ENCODE measurements at places on chromosomes 16 and 17.
A peak's percentile ranks its signal among the peaks of the same experiment; 100 is the strongest.

- DNase-seq = no peak
These were observed 4.4 kb downstream of the CYBA start for GRCh38 chr16:88646345-88647034.

DNA sequence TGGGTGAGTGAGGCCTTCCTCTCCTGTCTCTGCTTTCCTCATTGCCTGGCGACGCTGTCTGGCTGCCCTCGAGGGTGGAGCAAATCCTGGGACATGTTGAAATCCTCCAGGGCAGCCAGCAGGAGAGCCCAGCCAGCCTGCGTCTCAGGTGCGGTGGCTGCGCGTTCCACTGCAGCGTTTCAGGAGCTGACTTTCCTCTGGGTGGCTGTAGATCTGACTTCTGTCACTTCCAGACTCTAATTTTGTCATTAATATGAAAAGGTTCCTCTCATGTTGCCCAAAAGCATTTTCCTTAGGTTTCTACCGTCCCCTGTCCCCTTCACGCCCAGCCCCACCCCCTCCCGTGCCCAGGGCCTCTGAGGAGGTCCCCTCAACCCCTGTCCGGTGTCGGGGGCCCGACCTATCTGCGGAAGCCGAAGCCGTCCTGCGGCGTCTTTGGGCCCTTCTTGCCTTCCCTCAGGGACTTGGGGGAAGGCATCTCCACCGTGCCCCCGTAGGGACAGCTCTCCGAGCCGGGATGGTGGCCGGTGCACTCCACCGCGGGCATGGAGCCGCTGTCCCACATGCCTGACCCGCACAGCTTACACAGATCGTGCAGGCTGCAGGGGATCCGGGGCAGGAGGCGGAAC is 95.1 kb downstream of the TBC1D16 start:
- no peak for DNase-seq

DNA sequence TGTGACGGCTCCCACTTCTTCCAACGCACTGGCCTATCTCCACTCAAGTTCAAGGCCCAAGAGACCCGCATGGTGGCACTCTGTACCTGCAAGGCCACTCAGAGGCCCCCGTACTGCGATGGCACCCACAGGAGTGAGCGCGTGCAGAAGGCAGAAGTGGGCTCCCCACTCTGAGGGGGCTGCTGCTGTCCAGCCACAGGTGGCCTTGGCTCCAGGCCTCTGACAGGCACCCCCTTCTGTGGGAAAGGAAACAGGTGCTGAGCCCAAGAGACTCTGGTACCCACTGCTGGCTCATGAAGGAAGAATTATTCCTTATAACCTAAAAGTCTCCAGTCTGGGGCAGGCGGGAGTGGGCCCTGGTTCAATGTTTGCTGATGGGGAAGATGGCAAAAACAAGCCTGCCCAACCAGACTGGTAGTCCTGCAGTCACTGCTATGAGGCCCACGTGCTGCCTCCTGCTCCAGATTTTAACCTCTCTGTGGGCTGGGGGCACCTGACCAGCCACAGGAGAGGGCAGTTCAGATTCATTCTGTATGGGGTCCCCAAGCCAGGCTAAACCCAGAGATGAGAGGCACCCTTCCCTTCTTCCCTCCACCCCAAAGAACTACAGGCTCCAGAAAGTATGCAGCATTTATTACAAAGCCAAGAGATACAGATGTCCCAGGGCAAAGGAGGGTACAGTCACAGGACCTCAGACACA is 3.3 kb downstream of the CISD3 start:
- DNase-seq = no peak

- DNase-seq = no peak
These were observed 2.4 kb downstream of the HIC1 start for GRCh38 chr17:2057175-2057759.

DNA sequence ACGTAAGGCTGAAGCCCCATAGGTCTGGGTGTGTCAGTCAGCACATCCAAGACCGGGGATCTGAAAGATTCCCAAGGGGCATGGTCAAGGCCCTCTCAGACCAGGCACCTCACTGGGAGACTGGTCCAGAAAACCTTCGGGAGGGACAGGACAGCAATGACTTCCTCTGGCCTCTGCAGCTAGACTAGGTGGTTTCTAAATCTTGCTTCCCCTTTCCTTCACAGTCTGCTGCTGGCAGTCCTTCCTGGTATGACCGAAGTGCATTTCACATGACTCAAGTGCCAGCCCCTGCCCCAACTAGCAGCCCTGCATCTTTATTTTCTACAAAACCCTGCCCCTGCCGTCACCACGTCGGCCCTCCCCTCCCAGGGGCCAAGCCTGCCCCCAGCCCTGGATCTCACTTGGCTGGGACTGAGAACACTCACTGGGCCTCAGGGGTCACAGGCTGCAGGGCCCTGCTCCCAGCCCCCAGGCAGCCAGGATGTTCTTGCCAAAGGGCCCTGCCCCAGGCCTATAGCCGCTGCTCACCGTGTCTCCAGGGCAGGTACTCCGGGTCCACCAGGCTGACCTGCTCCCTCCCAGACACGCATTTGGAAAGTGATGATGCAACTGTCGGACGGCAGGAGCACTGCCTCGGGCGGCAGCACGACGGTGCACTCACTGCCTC is 18.3 kb downstream of the POLR3K start:
- DNase-seq = no peak

DNA sequence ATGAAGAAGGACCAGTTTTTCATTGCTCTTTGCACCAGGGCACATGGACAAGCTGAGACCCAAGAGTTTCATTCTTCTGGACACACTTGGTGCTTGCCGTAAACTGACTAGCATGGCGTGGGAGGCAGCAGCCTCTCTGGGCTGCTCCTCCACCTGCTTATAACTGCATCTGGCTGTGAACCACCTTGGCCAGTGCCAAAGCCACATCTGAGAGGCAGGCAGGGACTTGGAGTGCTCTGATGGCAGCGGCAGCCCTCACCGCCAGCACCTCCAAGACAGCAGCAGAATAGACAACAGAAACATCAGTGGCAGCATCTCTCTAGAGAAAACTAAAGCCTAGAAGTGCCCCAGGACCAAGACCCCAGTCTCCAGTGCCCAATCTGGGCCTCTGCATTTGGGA is 4.7 kb downstream of the KRT37 start:
- DNase-seq = no peak

DNA sequence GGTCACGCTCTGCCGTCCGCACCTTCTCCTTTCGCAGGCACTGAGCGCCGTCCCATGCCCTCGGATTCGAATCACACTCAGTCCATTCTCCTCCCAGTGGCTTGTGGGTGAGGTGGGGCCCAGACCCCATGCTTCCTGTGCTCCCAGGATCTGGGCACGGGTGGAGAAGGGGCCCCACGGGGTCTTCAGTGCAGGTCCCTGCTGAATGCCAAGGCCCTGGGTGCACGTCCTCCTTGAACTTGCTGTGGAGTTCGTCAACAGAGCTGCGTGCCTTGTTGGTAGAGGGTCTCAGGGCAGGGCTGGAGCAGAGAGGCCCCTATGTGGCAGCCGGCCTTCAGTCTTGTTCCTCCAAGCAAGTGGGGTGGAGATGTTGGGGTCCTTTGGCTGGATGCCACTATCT is 7.3 kb upstream of the MC1R start:
- no peak for DNase-seq

DNA sequence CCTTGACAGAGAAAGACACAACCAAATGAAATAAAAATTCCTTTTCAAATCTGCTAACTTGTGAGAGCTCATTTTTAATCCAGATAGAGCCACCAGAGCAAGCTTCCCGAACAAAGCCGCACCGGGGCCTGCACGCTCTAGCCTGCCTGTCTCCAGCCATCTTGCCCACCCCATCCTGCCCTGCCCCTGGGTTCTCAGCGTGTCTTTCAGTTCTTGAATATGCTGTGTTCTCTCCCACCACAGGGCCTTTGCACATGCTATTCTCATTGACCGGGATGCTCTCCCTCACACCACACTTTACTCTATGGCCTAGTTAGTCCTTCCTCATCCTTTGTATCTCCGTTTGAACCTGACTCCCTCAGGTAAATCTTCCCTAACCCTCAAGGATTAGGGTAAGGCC is 14.7 kb downstream of the SMIM5 start:
- DNase-seq = no peak

DNA sequence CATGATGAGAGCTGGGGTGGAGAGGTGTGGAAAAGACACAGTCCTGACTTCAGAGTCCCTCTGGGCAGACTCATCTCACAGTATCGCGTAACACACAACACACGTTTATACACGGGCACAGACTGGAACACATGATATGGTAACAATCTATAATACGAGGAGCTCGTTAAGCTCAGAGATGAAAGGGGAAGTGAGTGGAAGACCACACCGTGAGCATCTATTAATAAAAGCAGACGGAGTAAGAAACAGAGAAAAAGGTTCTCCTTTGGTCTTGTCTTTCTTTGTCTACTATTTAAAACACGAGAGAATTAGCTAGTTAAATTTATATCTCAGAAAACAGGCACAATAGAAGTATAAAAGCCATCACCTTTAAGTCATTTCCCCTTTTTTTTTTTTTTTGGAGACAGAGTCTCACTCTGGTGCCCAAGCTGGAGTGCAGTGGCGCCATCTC is 13.5 kb downstream of the ANKRD11 start:
- no peak for DNase-seq

DNA sequence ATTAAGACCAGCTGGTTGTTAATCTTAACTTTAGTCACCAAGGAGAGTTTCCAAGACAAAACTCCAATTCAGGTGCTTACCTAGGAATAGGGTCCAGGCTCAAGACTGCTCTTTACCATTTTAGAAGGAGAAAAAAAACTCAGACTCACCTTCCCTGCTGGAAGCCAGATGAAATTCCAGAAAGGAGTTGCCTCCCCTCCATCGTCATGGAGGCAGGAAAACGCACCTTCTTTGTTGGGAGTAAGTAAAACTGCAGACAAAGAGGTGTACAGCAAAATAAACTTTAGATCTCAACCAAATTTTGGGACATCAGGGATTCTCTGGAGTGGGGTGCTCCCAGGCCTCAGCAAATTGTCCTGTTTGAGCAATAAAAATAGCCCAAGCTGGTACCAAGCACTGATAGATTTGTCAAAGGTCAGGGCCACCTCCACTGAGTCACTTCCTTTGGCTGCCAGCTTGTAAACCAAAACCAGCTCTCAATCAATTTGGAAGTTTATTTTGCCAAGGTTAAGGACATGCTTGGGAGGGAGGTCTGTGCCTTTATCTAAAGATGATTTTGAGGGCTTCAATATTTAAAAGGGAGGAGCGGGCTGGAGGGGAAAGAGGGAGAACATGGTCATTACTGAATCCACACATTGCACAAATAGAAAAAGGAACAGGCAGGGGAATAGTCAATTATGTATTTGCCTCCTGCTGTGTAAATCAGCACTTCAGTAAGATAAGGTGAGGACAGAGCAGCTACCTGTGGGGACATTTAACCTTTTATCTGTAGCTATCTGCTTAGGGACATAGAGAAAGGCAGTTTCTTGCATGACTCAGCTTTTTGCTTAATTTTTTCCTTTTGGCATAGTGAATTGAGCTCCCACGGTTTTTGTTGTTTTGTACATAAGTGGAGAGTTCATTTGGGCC is 1.5 kb upstream of the ALDH3A2 start:
- DNase-seq = peak; percentile 55

DNA sequence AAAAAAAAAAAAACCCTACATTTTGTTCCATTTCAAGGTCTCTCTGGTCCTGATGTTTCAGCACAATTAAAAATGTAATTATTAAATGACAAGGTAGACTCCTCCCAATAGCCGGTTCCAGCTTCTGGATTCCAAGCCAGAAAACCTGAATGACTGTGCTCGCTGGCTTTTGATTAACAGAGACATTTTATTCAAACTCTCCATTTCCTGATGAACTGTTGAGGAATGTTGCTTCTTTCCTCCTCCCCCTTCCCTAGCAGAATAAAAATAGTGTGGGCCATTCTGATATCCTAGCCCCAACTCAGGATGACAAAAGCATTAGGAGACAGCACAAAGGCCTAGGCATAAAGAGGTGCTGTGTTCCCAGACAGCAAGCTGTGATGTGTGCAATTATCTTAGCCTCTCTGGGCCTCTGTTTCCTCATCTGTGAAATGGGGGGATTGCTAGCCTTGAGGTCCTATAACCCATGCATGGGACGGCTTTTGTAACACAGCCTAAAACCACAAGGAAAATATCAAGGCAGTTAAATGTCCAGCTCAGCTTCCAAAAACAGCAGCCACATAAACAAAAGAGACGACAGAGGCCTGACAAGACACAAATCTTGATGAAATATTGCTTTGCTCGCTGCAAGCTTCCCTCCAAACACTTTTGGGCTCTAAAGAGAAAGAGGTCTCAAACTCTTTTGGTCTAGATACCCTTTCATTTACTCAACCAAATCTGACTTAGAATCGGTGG is 127.2 kb upstream of the RCVRN start:
- DNase-seq = peak; percentile 60

DNA sequence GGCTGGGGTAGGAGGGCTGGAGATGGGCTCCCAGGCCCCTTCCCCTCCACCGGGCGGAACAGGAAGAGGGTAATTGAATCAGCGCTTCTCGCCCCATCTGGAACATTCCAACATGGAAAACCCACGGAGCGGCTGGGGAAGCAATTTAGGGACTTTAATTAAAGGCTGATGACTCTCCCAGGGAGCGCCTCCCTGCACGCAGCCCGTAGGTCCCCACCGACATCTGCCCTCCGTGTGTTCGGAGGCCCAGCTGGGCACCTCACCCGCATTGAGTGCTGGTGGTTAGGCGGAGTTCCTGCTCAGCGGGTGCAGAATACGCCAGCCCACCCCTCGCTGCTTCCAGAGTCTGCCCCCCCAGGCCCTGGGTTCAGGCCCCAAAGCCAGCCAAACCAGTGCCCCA is 10.0 kb downstream of the HS3ST6 start:
- no peak for DNase-seq

DNA sequence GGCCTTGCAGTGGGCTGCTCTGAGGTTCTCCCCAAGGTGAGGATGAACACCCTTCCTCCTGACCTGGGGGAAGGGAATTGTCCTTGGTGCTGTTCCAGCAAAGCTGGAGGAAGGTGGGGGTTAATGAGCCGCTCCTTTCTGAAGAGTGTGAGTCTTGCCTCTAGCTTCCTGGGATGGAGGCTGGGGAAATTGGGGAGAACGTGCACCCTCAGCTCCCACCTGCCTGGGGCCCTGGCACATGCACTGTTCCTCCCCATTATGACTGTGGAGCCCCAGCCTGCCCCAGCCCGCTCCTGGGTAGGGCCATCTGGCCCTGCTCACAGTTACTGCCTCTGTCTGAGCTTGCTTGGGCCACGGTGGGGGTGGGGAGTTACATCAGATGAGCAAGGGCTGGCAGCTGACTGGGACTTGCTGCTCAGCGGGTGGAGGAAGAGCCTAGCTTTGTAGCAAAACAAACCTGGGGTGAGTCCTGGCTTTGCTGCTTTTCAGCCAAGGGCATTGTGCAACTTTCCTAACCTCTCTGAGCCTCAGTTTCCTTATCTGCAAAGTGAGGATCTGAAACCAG is 11.1 kb downstream of the TNS4 start:
- DNase-seq = peak; percentile 92

DNA sequence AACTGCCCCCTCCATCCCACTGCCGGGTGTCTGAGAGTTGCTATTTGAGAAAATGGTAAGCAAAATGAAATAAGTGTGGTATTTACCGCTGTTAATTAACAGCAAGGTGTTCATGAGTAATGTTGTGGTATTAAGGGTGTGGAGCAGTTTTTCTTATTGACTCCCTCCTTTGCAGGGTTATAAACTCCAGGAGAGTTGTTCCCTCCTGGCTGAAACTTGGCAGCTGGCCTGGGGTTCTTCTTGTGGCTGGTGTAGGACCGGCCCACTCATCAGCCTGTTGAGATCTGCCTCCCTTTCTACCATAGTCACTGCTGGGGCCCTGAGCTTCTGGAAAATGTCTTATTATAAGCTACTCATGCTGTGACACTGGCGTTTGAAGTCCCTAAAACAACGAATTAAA is 128.6 kb downstream of the SOX9 start:
- DNase-seq = no peak
